ENCODE measurements at places on chromosomes 11 and 22.

DNA sequence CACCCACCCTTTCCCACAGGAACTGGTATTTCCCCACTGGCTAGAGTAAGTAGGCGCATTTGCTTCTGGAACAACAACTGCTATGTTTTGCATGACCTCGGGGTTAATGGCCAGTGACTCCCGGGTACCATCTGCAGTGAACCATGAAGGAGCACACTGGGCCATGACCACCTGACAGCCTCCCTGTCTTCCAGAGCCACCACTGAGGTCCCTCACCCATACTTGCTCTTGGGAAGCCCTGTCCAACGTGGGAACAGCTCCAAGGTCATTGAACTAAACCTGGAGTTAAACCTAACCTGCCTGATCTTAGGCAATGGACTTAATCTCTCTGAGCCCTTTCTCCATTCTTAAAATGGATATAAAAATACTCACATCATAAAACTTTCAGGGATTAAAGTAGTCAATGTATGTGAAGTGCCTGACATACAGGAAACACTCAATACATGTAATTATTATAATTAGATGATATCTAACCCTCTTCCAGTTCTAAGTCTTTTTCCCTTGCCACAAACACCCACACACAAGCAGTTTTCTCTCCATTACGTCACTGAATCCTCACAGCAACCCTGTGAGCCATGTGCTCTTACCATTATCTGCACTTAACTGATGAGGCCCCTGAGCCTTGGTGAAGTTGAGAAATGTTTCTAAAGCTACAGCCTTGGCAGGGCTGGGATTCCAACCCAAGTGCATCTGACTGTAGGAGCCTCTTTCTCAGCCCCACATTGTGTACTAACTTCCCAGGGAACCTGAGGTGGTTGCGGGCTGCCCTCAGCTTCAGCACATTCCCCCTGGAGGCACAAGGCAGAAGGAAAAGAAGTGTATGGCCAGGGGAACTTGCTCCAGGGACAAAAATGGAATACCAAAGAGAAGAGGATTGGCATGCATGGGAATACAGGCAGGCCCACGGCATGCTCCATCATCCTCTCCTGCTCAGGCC is 74.5 kb upstream of the NCAM1 start:
- no peak for DNase-seq

- peak; percentile 92 for DNase-seq
Measured at GRCh38 chr11:73184953-73185671, 33.0 kb upstream of the P2RY2 start.

DNA sequence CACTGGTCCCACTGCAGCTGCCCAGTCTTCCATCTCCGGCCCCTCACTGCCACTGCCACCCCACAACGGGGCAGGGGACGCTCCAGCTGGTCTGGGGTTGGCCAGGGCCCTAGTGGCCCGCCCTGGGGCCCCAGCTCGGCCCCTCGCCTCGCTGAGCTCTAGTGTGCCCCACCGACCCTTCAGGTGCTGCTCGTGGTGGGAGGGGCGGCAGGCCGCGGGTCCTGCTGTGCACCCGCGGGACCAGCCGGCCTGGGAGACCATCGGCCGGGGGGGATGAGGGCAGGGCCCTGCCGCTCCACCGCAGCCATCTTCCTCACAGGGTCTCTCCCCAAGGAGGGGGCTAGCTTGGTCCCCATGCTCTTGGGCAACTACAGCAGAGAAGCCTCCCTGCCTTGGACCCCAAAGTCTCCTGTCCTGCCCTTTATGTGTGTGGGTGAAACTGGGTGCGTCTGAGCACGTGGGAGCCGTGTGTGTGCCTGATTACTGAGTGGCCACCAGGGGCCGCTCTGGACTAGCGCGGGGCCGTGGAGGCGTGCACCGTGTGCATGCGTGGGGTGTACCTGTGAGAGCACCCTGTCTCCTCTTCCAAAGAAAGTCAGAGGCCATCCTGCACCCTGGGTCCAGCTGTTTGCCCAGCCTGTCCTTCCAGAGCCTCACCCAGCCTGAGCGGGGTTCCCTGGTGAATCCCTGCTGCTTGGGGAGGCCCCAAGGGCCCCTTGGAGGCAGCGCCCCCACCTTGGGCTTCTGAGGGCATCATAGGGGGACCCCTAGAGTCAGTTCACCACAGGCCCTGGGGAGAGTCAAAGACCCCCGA is 6.0 kb upstream of the ACR start:
- peak; percentile 67 for DNase-seq

DNA sequence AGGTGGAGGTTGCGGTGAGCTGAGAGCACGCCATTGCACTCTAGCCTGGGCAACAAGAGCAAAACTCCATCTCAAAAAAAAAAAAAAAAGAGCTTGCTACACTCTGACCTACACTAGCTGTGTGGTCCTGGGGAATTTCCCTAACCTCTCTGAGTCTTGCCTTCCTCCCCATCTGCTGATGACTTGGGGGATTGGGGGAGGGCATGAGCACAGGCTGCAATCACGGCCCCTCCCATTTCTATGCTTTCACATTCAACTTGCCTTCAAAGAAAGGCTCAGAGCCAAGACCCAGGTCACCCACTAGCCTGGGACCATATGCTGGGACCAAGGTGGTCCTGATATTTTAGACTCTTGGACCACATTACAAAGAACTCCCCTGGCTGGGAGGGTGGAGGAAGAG is 39.8 kb upstream of the TEF start:
- no peak for DNase-seq

- DNase-seq = no peak
Measured at GRCh38 chr11:112024178-112024772, 933 bp upstream of the DLAT start.

- no peak for DNase-seq
Measured at GRCh38 chr11:23013509-23013908, 153.2 kb upstream of the CCDC179 start.

DNA sequence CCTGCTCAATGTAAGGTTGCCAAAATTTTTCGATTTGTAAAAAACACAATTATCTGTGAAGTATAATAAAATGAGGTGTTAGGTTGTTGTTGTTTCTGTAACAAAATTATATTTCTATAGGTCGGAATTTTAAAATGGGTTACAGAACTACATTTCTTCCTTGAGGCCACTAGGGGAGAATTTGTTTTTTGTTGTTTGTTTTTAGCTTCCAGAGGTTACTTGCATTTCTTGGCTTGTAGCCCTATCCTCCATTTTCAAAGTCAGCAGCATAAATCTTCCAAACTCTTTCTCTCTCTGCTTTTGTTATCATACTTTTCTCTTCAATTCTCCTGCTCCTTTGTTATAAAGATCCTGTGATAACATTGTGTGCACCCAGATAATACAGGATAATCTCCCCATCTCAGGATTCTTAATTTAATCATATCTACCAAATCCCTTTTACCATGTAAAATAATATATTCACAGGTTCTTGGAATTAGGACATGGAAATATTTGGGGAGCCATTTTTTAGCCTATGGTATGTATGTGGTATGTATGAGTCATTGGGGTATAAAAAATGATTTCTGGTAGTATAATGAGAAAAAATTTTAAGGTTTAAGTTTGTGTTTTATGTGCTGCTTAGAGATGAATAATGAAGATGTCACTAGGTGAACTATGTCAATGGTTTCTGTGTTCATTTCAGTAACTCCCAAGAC is 9.4 kb upstream of the PATL1 start:
- DNase-seq = no peak

GRCh38 chr11:18578975-18579598 is 9.4 kb downstream of the UEVLD start:
- DNase-seq = no peak

DNA sequence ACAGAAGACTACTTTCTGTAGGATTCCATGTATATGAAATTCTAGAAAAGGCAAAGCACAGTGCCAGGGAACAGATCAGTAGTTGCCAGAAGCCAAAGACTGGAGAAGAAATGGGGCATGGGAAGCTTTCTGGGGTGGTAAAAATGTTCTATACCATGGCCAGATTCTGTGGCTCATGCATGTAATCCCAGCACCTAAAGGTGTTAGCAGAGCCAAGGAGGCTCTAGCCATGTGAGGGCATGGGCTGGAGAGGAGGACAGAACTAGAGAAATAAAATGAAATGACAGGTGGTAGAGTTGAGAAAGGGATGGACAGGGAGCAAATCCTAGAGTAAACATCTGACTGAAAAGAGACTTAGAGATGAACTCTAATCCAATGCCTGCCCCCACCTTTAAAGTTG is 26.9 kb upstream of the HMGXB4 start:
- DNase-seq = no peak

- no peak for DNase-seq
Measured at GRCh38 chr11:64021757-64022093, 14.0 kb upstream of the FLRT1 start.

DNA sequence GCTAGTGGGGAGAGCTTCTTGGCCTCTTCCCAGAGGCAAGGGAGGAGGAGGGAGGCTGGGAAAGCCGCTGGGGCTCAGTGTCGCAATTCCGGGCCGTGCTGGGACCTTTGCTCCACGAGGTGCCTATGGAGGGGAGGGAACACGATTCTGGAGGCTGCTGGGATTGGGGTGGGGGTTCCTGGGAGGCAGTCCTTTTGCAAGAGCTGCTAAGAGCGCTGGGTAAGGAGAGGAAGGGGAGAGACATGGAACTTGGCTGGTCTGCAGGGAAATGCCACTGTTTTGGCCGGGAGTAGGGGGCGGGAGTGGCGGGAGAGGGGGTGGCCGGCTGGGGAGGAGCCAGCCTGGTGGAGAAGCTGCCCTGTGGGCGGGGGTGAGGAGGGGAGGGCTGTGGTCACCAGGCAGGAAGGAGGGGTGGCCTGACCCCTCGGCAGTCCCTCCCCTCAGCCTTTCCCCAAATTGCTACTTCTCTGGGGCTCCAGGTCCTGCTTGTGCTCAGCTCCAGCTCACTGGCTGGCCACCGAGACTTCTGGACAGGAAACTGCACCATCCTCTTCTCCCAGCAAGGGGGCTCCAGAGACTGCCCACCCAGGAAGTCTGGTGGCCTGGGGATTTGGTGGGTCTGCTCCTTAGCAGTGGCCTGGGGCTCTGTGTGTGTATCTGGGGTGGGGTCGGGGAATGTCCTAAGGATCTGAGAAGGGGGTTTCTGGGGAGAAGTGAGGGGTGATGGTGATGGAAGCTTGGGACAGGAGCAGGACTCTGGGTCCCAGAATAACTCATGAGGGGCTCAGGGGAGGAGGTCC is at the start of gene NR1H3:
TSS of gene NR1H3 (plus strand) at position 480 of the 800 bp plus-strand sequence. CDS start 1,221 bp downstream, outside the sequence.
- DNase-seq = no peak

DNA sequence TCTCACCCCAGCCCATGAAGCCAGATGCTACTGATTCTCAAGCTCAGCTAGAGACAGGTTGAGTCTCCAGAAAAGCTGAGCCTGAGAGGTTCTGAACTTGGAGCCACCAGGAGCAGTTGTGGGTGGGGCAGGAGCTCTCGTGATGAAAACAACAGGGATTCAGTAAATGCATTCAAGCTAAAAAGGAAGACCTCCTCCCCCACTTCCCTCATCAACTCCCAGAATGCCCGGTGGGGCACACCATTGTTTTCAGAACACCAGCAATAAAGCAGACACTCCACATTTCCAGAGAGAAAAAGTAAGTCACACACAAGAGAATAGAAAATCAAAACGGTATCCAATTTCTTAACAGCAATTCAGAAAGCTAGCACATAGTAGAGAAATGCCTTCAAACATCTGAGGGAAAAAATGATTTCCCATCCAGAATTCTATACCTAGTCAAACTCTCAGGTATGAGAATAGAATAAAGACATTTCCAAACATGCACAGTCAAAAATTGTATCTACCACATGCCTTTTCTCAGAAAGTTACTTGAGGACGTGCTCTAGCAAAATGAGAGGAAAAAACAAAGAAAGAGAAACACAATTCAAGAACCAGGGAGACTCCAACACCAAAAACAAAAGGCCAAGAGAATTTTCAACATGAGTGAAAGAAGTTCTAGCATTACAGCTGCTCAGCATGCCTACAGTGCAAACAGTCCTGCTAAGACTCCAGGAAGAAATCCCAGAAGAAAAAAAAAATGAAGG is 56.8 kb downstream of the CDKN1C start:
- no peak for DNase-seq

GRCh38 chr11:127651175-127651887 is 650.8 kb upstream of the KIRREL3 start:
- DNase-seq = no peak

DNA sequence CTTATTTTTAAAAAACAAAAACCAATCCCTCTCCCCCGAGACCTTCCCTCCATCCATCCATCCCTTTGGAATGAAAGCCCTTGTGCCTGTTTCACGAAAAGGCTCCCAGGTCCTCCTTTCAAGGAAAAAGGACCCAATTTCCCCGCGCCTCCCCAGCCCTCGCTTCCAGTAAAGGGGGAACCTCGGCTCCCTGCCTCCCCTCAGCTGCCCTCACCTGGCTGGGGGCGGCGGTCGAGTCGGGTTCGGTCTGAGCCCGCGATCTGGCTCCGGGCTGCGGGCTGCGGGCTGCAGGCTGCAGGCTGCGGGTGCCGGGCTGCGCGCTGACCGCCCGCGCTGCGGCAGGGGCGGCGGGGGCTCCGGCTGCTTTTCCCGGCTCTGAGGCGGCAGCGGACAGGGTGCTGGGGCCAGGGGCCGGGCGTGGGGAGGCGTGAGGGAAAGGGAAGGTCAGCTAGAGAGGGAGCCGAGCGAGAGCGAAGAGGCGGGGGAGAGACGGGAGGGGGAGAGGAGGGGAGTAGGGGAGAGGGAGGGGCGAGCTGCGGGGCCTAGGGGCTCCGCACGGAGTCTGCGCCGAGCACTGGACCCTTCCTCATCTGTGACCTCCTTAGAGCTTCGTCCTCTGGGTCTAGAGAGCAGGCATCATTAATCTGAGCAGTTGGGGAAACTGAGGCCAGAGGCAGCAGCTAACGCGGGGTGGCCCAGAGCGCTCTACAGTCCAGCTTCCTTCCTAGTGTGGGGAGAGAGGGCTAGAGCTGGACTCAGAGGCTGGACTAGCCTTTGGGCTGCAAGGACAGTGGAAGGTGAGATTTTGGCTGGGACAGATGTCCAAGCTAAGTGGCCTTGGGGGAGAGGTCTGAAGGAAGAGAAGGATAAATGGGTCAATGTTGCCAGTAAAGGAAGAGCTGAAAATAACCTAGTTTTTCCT is at the start of gene C1QTNF4:
TSS of gene C1QTNF4 (minus strand) at position 478 of the 922 bp plus-strand sequence. CDS start 3,601 bp downstream, outside the sequence.
- no peak for DNase-seq

- DNase-seq = no peak
Measured at GRCh38 chr22:31626427-31627150, 35.4 kb downstream of the PISD start.

- no peak for DNase-seq
Measured at GRCh38 chr11:118896472-118896913, 12.8 kb downstream of the CXCR5 start.

DNA sequence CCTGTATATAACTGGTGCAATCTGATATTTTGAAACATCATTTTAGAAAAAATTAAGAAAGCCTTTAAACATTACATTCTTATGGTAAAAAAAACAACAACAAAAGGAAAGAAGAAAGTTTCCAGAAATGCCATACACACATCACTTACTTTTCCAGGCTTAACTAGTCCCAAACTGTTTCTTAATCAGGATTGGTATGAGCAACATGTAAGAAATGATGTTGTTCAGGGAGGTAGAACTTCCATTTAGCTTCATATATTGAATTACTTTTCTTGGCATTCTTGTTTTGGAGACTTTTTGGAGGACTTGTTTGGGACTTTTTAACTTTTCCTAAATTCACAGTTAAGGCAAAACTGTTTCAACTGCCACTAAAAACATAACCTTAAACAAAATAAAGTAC is 791.5 kb downstream of the METTL15 start:
- DNase-seq = no peak
